ENCODE measurements at places on chromosomes 11 and 22. TPM values are rescaled to one million over a fixed set of nuclear protein-coding genes. Genes with fewer than 3 reads are reported as not detected.

Gene C22orf31
- not detected for total RNA-seq

Gene KCNE3
- total RNA-seq: not detected

Gene ADAMTS8
- not detected for total RNA-seq

Gene IL10RA
- 57.1 TPM for total RNA-seq

Gene IGLL1
- total RNA-seq: not detected
